ENCODE measurements at places on chromosomes 16 and 17.

GRCh38 chr17:37182786-37183465 is 192.9 kb upstream of the C17orf78 start:
- no peak for DNase-seq

DNA sequence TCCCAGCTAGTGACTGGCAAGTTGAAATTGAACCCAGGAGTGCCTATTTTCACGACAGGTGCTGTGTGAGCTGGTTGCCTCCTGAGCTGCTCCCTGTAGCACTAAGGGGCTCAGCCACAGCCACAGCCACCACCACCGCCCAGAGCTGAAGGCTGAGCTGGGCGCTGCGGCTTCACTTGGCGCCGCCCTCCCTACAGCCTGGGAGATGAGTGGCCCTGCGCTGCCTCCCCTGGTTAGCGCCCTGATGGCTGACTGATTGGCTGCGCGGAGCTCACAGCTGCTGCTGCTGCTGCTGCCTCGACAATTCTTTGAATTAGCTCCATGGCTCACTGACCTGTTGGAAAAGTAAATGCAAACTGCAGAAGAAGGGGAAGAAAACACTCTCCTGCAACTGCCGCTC is 91.8 kb upstream of the TMEM132E start:
- no peak for DNase-seq

- no peak for DNase-seq
Observed at GRCh38 chr17:29390851-29391631, 878 bp downstream of the TAOK1 start.

GRCh38 chr17:28925912-28926365 is 23.1 kb upstream of the DHRS13 start:
- no peak for DNase-seq

- no peak for DNase-seq
Observed at GRCh38 chr17:74833501-74834377, 25.9 kb downstream of the GRIN2C start.

DNA sequence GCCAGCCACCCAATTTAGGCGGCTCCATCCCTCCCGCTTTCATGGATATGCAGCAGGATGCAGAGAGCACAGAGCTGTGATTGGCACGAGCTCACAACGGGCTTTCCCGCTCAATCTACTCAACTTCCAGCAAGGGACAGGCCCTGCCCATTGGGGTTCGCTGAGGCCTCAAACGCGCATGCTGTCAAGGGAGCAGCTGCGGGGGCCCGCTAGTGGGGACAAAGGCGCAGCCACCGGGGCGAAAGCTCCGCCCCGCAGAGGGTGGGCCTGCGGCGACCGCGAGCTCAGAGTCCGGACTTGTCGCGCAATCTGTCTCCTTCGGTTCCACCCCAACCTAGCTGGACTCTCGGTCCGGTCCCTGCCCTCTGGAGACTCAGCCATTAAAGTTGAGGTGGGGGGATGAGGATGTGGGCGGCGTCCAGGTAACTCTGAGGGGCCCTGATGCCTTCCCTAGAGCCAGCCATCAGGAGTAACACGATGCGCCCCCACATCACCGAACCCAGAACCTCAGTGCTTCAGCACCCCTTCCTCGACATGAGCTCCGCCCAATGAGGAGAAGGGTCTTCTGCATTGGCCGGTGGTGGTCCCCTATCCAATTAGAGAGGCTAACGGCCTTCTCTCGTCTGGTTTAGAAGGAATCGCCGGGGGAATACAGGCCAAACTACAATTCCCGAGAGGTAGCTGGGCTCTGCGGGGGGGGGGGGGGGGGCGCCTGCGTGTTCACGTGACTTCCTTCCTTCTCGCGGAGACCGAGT is 489 bp upstream of the NFATC3 start:
- DNase-seq, result peak; percentile 54

GRCh38 chr17:68334393-68334792 is 43.1 kb downstream of the ARSG start:
- DNase-seq, result no peak

DNA sequence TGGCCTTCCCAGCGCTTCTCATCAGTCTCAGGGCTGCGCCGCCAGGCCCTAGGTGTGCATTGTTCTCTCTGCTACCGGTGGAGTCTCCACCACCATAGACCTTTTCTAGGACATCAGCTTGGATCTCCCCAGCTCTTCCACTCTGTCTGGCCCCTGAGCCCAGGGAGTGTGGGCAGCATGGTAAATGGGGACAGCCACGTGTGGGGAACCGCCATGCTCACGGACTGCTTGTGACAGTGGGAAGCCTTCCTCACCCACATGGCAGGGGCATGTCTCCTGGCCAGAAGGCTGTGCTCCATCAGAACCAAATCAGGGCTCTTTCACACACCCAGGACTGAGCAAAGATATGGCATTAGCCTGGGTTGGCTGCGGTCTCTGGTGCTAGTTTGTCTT is 51.3 kb downstream of the TNFRSF13B start:
- no peak for DNase-seq

DNA sequence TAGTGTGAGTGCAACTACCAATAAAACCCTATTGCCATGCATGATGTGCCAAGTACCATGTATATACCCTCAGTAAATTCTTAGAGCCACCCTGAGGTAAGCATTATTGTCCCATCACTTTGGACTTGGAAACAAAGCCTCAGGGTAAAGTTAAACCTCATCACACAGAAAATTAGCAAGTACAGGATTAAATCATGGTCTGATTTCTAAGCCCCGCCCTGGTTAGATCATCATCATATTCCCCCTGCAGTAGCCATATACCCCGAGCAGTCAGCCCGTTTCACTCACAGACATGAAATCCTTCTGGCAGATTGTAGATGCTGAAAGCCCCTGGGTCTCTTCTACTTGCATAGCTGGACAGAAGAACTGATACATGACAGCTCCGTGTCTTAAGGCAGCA is 4.8 kb downstream of the ZP2 start:
- DNase-seq, result no peak

All from esophagus squamous epithelium (tissue), 5 donors.